ENCODE measurements at places on chromosomes 12 and 14.
A peak's percentile ranks its signal among the peaks of the same experiment; 100 is the strongest.

GRCh38 chr12:52871291-52872039 is 22.7 kb upstream of the KRT78 start:
- DNase-seq, result no peak

GRCh38 chr14:21680072-21680471 is 6.5 kb upstream of the OR4E1 start:
- no peak for DNase-seq

- DNase-seq, result no peak
Measured at GRCh38 chr14:33369972-33370371, 431.3 kb downstream of the NPAS3 start.

DNA sequence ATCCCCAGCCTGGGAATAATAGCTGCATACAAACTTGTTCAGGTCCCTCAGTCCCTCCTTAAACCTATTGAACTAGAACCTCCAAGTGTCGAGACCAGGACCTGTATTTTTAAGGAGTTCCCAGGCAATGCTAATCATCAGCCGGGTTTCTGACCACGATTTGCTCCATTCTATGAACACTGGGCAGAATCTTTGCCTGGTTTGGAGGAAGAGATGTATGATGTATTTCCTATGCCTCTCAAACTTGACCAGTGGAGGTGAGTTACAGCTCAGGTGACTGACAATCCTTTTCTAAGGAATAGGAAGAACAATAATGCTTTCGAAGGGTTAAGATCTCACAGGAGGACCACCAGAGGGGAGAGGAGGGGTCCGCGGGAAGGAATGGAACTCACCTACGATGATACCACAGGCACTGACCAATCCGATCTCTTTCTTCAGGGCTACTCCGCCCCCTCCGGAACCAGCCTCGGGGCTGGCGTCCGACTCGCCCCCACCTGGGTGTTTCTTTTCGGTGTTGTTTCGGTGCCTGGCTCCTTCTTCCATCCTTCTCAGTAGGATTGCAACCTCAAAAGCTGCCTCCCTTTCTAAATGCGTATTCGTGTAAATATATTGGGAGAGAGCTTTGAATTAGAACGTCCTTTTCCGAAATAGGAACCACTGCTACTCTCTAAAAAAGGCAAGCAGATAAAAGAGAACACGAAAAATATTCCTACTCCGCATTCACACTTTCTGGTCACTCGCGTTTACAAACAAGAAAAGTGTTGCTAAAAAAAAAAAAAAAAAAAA is 895 bp downstream of the SLC7A8 start:
- DNase-seq, result peak; percentile 19

DNA sequence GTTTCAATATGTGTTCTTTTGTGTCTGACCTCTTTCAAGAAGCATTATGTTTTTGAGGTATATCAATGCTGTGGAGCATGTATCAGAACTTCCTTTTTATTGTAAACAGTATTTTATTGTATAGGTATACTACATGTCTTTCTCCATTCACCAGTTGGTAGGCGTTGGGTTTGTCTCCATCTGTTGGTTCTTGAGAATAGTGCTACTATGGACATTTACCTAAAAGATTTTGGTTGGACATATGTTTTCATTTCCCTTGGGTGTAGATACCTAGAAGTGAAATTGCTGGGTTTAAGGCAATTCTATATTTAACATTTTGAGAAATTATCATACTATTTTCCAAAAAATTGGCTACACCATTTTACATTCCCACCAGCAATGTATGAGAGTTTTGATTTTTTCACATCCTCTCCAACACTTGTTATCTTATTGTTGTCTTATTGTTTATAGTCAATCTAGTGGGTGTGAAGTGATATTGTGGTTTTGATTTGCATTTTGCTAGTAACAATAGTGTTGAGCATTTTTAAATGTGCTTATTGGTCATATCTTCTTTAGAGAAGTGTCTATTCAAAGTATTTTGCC is 409.2 kb downstream of the IPO8 start:
- DNase-seq, result no peak

GRCh38 chr12:92271341-92271740 is 125.7 kb upstream of the BTG1 start:
- no peak for DNase-seq

DNA sequence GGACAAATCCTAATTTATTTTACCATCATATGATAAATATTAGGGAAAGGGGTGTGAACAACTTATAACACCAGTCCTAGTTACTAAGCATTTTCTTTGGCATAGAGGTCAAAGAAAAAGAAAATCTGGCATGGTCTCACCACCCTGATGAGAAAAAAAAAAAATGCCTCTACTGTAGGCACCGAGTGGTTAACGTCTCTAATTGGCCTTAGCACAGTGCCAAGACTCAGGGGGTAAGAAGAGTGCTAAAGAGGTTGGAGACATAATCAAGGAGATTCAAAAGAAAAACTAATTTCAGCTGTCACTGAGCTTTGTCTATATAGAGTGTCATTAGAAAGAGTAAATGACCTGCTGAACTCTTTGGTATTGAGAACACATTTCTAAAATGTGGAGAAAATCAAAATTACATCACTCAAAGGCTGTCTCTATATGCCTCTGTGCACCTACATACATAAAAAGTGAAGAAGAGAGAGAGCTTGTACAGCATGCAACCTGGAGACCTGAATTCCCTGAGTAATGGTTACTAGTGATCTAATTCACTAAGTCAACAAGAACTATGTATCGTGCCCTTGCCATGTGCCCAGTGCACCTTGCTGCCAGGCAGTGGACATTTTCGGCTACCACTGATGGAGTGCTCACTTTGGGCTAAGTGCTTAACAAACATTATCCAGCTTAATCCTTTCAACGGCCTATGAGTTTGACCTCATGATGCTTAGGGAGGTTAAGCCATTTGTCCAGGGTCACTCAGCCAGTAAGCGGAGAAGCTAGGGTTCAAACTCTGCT is 113.8 kb upstream of the G2E3 start:
- no peak for DNase-seq

GRCh38 chr12:15522574-15523187 is 200.4 kb downstream of the PTPRO start:
- no peak for DNase-seq

DNA sequence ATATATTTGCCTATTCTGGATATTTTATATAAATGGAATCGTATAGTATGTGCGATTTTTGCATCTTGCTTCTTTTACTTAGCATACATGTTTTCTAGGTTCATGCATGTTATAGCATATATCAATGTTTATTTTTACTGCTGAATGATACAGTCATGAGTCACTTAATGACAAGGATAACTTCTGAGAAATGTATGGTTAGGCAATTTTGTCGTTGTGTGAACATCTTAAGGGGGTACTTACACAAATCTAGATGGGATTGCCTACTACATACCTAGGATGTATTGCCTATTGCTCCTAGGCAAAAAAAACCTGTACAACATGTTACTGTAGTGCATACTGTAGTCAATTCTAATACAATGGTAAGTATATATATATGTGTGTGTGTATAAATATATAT is 8.8 kb downstream of the USP15 start:
- no peak for DNase-seq

DNA sequence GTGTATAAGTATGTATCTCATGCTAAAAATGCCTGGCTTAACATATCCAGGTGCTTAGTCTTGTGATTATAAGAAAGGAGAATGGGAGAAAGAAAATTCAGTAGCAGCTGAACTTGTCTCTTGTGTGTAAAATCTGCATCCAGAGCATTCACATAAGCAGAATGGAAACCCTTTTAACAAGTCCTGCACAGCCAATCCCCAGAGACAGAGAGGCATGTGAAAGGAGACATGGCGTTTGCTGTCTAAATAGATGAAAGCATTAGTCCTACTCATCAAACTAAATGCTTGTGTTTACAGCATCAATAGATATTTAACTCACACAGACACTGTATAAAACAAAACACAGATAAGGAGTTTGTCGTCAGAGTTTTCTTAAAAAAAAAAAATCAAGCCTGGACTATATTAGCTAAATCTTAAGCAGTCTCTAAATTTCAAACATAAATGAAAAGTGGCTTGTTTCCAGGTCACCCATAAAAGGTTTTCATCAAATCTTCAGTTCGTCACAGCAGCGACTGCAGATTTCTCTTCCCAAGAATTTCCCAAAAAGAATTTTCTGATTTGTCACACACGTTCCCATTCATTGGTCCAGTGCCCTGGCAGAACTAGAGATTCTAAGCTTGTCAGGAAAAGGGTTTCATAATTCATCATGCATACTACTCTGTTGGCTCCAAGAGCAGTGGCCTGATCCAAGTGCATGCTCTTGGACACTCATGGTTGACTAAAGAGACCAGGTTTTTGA is 249.2 kb downstream of the BTG1 start:
- no peak for DNase-seq

DNA sequence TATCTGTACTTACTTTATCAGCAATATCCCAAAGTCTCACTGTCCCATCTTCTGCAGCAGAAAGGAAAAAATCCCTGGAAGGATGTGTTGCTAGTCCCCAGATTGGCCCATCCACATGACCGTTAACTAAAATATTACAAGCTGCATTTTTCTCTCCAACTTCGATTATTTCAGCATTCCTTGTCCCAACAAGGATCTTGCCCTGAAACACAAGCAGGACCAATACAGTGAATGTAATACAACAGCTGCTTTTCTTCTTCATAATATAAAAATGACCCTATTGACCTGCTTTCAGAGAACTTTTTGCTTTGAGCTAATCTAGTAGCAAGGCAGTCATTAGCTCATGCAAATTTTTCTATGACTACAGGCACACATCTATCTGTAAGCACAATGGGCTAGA is 58.3 kb downstream of the ZC3H14 start:
- no peak for DNase-seq

- DNase-seq, result no peak
Measured at GRCh38 chr12:123142921-123143735, 7.8 kb downstream of the PITPNM2 start.

- DNase-seq, result no peak
Measured at GRCh38 chr14:94027566-94028449, 1.7 kb downstream of the OTUB2 start.

DNA sequence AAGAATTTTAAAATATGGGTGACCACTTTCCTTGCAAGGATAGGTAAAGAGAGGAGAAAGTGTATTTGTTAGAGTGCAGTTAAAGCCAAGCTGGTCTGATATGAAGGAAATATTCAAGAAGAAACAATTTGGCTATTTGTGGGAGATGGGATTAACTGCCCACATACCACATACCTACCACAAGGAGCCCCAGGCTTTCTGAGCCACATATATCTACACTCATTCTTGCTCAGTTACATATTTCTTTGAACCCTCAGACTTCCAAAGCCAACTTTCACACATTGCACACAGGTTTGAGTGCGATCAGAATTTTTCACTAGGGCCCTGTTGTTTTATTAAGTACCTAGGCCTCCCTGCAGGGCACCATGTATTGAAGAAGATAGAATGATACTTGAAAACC is 330.2 kb downstream of the ZFP36L1 start:
- DNase-seq, result no peak

DNA sequence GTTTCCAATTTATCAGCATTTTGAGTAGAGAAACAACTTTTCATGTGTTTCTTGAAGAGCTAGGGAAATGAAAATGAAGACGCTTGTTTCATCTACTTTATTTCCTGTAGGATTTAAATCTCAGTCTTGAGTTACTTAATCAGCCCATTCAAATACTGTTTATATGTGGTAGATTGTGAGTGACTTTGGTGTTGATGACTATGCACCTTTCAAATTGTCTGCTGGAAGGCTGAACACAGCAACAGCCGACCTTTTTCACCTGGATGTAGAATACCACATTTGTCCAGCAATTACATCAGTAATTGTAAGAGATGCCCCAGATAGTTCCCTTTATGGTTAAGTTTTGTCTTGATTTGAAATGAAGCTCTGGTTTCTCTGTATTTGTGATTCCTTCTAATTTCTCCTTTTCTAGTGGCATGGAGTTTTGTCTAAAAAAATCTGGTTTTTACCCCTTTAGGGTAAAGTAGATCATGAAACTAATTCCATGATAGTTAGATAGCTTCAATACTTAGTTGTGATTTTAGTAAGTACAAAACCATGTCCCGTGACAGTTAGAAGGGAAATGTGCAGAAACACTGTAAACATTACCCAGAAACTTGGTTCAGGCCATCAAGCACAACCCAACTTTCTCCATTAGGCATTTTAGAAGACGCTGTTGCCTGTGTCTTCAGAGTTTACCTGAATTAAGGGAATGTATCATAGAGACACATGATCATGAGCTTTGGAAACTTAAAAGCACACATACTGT is 165.0 kb downstream of the SRGAP1 start:
- DNase-seq, result no peak

DNA sequence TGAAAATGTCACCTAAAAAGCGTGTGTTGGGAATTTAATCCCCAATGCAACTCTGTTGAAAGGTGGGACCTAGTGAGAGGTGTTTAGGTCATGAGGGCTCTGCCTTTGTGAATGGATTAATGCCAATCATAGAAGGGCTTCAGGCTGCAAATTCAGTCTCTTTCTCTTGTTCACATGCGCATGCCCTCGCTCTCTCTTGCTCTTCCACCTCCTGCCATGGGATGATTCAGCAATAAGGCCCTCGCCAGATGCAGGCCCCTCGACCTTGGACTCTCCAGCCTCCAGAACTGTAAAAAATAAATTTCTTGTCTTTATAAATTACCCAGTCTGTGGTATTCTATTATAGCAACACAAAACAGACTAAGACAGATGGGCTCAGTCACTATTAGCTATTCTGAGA is 55.4 kb downstream of the PLXNC1 start:
- DNase-seq, result no peak

DNA sequence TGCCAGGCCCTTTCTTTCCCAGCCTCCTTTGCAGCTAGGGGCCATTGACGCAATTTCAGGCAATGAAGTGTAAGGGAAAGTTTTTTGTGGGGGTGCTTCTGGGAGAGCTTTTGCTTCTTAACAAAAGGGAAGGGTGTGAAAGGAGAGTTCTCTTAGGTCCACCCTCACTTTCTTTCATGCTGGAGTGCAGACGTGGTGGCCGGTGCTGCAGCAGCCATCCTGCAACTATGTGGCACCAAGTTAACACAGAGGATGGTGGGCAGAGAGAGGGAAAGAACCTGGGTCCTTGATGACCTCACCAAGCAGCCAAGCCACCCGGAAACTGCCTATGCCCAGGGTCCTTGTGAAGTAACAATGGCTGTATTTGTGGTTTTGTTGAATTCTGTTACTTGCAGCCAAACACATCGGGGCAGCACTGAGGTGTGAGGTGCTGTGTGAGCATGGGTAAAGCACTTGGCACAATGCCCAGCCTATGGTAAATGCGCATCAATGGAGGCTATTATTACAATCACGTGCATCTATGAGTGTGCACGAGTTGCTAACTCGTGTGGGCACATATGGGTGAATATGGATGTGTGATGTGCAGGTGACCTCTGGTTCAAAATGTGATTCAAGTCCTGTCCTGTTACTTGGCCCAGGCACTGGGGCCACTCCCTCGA is 122.6 kb downstream of the CALM1 start:
- DNase-seq, result no peak

- DNase-seq, result no peak
Measured at GRCh38 chr14:69812711-69813110, 15.7 kb upstream of the SLC10A1 start.

DNA sequence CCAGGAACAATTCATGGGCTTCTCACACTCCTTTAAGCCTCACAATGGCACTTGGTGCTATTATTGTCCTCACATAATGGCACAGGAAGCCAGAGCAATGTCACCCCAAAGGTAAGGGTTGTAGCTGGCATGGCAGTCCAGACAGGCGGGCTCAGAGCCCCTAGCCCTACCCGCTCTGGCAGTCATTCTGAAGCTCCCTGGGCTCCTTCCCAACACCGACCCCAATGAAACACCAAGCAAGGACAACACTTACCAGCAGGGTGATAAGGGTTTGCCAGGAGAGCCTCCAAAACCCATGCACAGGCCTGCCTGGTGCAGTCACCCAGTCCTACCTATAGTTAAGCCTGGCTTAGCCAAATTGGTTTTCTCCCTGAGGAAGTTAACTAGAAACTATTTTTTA is 30.8 kb downstream of the MAX start:
- no peak for DNase-seq

GRCh38 chr12:23399402-23399933 is 550.0 kb downstream of the SOX5 start:
- no peak for DNase-seq
